ENCODE measurements at places on chromosomes 12 and 14. TPM values are rescaled to one million over a fixed set of nuclear protein-coding genes. Genes with fewer than 3 reads are reported as not detected.

MOK gene
- total RNA-seq: 10.8 TPM

KLRK1 gene
- total RNA-seq: 0.65 TPM

DPPA3 gene
- total RNA-seq: not detected

NPFF gene
- total RNA-seq: not detected

HOXC12 gene
- not detected for total RNA-seq

FOXN4 gene
- total RNA-seq: not detected

GRCh38 chr14:56810147-56810719 is at the start of gene OTX2:
Gene OTX2 (minus strand): TSS chr14:56810479. CDS start chr14:56805456, 5,023 bp downstream.
- no peak for DNase-seq

GRCh38 chr14:58659846-58660245 is 22.1 kb downstream of the DACT1 start:
- DNase-seq: no peak

GRCh38 chr14:34629344-34629656 is 648 bp downstream of the SNX6 start:
- DNase-seq: no peak

DNA sequence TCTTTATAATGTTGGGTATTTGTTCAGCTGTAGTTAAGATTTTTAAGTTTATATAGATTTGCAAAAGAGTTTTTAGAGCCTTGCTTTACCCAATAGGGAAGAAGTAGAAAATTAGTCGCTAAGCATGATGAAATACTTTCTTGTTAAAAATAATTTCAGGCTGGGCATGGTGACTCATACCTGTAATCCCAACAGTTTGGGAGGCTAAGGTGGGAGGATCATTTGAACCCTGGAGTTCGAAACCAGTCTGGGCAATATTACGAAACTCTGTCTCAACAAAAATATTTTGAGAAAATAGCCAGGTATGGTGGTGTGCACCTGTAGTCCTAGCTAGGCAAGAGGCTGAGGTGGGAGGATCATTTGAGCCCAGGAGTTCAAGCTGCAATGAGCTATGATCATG is 18.7 kb upstream of the SCFD1 start:
- no peak for DNase-seq

DNA sequence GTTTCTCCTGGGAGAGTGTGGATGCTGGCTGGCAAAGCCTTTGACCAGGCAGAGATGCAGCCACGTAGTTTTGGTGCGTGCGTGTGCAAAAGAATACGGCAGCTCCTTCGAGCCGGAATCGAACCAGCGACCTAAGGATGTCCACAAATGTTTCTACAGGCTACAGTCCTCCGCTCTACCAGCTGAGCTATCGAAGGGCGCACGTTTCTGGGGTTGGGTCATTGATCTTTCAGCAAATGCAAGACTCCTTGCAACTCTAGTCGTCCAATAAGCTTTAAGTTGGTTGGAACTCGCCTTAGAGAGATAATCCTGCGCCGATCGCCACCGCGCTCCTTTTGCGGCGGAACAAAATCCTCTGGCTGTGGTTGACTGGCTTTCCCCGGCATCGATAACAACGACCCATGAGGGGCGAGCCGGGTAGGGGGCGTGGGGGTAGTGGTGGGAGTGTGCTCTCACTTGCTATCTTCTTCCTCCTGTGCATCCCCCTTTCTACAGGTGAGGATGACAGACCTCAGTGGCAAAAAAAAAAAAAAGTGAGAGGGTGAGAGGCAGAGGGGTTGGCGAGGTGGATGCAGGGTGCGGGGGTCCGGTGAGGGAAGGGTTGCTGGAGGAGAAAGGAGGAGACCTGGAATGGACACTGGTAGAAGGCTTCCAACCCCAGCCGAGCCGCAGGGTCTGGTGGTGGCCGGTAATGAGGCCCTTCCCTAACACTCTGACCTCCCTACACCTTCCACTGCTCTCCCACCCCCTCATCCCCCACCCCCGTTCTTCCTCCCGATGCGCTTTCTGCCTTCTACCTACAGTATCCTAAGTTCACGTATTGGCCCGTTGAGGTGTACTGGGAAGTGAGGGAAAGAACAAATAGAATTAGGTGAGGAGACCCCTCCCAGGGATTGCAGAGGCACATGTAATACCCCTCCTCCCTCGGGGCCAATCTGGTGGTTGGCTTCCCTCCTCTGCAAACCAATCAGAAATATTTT is 11.8 kb upstream of the OR6S1 start:
- DNase-seq: no peak

DNA sequence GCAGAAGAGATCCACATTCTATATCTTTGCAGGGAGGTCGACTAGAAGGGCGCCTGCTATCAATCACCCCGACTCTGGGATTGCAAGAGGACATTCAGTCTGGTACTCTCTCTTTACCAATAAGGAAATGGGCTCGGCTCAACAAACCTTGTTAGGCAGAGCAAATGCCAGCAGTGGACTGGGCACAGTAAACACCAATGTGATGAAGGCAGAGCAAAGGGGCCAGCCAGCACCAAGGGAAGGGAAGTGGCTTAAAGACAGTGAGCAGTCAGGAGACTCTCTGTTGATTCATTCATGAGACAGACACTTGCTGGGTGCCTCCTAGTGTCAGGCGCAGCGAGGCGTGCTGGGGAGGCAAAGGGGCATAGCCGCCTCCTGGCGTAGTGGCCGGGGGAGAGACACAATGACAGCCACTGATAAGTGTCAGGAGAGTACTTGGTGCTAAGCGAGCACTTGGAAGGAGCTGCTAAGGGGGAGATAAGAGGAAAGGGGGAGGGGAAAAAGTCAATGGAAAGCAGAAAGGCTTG is 34.1 kb downstream of the TMCC3 start:
- peak; percentile 30 for DNase-seq

GRCh38 chr12:80659512-80660063 is 47.8 kb upstream of the MYF6 start:
- DNase-seq: no peak

DNA sequence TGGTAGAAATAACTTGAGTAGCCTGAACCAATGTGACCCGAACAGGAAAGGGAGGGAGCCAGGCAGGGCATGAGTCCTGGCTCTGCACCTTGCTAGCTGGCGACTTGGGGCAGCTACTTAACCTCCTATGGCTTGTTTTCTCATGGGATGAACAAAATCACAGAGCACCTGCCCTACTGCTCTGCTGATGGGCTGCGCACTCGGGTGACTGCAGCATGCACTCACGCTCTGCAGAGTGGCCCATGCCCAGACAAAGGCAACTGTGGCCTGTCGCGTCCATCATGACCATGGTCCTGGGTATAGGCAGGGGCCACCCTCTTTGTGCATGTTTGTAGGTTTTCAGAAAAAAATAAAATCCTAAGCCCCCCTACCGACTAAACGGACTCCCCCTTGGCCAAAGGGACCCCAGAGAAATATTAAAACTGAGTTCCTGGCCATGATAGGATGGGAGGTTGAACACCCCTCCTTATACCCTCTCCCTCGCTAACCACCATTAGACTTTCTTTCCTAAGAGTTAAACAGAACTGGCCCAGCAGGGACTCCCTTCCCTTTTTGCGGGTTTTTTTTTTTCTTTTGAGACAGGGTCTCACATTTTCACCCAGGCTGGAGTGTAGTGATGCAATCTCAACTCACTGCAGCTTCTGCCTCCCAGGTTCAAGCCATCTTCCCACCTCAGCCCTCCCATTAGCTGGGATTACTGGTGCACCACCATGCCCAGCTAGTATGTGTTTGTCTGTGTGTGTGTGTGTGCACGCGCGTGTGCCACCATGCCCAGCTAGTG is 32.5 kb downstream of the VWF start:
- no peak for DNase-seq

DNA sequence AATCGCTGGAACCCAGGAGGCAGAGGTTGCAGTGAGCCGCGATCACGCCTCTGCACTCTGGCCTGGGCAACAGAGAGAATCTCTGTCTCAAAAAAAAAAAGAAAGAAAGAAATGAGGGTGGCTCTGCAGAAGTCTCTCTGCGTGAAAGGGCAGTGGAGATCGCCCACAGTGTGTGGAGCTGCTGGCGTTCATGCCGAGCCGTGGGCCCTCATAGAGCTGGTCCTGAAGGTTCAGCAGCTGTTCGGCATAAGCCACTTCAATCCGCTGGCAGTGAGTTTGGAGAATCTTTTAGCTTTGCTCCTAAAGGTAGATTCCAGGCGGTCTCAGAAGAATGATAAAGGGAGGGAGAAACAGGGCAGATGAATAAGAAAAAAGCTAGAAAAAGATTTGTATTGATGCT is 36.7 kb upstream of the ATP2A2 start:
- DNase-seq: no peak

DNA sequence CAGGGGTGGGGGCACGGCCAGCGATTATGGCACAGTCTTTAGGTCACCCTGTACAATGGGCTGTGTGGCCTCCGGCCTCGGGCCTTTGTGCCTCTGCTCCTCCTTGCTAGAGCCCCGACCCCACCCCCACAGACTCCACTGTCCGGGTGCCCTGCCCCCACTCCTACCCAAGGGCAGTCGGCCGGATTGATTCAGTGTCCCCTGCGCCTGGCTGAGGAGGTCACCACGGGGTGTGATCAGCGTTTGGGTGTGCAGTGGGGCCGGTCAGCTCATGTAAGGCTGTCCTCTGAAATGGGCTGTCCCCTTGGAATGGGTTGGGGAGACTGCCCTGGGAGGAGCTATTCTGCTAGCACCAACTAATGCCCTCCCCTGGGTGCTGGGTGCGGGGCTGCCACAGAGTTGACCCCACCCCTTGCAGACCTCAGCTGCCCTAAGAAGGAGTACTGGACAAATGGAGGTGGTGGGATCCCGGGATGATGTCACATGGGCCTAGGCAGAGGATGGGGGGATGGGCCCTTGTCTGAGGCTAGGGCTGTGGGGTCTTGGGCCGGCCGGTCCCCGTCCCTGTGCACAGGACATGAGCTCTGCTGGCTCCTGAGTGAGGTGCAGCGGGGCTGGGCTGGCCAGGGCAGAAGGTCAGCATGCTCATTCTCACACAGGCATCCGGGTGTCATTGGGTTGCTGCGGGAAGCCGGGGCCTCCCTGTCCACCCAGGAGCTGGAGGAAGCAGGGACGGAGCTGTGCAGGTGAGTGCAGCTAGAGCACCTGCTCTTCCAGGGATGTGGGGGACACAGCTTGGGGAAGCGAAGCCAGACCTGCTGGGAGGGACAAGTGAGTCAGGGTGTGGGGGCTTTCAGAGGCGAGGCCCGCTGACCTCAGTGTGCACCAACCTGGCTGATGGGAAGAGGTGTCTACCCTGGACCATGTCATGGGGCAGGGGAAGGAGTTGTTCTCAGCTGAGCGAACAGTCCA is 23.4 kb downstream of the ASPG start:
- peak; percentile 17 for DNase-seq

GRCh38 chr14:21108791-21109190 is 7.9 kb downstream of the TMEM253 start:
- DNase-seq: no peak

DNA sequence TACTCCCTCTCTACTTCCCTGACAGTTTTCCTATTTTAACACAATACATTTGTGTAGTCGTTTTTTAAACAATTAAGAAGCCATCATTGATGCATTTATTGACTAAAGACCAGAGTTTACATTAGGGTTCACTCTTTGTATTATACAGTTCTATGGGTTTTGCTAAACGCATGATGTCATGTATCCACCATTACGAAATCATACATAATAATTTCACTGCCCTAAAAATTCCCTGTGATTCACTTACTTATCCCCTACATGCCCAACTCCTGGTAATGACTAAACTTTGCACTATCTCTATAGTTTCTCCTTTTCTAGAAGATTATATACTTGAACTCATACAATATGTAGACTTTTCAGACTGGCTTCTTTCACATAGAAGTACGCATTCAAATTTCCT is 1016.5 kb upstream of the FOXG1 start:
- DNase-seq: no peak

DNA sequence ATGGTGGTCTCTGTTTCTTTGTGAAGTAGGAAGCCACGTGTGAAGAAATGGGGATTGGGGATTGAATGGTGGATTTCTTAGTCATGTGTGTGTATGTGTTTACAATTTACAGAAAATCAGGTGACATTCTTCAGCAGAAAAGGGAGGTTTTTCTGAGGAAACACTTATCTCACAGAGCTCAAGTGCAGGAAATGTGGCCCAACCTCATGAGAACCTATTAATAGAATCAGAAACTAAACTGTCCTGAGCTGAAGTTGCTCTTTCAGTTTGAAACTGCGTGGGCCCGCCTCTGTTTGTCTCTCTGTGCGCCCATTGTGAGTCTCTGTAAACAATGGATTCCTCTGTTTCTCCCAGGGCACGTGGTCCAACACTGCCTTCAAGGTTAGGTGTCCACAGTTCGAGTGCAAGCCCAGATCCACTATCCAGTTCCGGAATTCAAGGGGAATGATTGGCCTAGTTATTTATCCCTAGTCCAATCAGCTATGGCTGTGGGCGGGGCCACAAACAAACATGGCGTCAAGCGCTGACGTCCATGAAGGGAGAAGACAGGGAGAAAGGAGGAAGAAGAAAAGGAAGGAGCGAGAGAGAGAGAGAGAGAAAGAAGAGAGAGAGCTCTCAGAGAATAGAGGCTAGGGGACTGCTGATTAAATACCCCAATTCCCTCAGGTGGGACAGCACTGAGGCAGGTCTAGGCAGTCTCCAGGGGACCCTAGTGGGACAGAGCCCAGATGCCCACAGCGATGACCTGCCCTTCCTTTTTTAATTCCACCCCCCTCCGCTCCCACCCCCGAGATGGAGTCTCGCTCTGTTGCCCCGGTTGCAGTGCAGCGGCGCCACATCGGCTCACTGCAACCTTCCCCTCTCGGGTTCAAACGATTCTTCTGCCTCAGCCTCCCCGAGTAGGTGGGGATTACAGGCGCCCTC is 31.4 kb upstream of the C12orf76 start:
- peak; percentile 63 for DNase-seq

DNA sequence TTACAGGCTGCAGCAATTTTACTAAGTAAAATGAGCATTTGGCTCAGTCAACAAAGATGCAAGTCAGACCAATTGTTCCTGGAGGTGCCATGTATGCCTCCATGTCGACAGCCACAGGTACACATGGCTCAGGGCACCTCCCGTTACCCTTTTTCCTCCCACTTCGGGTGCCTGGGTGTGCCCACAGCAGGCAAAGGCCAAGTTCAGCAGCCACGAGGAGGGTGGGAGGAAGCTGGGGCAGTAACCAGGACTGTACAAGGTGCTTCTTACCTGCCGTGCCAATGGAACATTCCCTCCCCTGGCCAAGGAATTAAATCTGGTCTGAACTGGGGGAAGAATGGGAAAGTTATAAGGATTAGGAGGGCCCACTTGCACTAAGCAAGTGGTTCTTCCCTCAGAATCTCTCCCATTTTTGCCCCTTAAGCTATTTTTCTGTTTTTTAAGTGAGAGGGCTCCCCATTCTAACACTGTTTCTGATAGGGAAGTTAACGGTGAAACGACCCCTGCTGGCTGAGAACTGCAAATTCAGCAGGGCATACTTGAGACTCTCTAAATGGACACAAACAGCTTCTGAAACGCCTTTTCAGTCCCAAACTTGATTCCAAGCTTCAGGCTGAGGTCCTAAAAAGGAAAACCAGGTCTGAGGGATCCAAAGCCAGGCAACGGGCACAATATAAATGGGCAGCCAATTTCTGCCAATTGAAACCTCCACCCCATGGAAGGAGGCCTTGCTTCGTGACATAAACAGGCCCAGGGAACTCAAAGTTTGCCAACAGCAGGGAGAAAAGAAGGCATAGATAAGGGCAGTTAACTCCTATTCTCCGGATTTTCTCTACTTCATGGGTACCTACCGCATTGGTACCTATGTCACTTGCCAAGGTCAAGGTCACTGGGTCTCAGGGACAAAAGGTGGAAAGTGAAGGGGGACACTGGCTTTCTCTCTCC is 24.8 kb downstream of the CLECL1 start:
- peak; percentile 36 for DNase-seq
